Right ventricle myocardium superior (tissue), 1 donor: ENCODE measurements at places on chromosomes 7 and 10. TPM values are rescaled to one million over a fixed set of nuclear protein-coding genes. Genes with fewer than 3 reads are reported as not detected.

DNA sequence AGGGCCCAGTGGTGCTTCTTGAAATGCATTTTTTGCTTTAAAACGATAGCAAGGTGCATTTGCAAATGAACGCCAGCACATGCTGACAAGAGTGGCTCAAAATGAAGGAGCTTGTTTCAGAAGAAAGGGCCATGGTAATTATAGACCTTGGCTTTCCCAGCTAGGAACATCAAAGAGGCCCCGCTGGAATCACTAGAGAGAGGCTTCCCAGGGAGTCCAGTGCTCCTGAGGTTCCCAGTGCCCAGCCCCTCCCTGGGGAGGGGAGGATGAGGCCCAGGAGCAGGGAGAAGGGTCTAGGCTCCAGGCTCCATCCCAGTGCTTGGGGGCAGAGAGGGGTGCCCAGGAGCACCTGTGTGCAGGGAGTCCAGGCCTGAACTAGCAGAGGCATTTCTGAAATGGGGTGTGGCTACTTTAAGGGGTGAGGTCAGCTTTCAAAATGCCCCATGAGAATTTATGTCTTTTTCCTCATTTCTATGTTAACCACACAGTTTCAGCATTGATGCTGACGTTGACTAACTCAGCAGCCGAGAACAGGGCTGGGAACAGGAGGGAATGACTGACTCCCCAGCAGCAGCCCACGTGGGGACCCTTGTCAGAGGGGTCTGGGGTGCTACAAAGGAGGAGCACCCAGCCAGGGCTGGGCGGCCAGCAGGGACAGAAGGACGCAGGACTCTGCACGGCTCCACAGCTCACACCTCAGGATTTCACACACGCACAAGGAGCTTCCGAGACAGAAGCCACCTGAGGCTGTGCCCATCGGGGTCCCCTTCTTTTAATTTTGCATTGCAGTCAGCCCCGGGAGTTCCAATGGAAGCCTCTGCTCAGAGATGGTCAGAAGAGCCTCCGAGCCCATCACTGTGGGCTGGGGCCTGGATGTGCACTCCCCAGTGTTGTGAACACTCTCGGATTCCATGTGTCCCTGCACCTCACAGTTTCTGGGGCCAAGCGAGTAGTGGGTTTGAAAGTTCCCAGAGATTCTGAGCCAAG, 570.2 kb downstream of the PTPRN2 start:
- no peak for DNase-seq

DNA sequence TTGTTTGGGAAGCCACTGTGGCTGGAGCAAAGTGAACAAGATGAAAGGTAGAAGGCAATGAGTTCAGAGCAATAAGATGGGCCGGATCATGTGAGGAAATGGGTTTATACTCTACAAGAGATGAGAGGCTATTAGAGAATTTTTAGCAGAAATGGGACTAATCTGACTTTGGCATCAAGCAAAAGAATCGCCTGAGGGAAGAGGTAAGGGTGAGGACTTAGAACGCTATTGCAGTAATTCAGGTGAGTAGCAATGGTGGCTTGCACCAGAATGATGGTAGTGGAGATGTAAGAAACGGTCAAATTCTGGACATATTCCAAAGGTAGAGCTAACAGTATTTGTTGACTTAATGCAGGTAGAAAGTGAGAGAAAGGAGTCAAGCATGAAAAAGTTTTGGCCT, 29.5 kb upstream of the AKAP9 start:
- DNase-seq: no peak

GRCh38 chr7:70743531-70744325, 388.2 kb upstream of the GALNT17 start:
- DNase-seq: no peak

GRCh38 chr7:78396210-78396609, 597.6 kb downstream of the PHTF2 start:
- no peak for DNase-seq

GRCh38 chr7:45242698-45243097, 85.1 kb downstream of the RAMP3 start:
- DNase-seq: no peak

GRCh38 chr10:5135581-5135980, 41.4 kb downstream of the AKR1C3 start:
- DNase-seq: no peak

GRCh38 chr7:112205343-112206237, 609 bp downstream of the DOCK4 start:
- peak; percentile 82 for DNase-seq

DNA sequence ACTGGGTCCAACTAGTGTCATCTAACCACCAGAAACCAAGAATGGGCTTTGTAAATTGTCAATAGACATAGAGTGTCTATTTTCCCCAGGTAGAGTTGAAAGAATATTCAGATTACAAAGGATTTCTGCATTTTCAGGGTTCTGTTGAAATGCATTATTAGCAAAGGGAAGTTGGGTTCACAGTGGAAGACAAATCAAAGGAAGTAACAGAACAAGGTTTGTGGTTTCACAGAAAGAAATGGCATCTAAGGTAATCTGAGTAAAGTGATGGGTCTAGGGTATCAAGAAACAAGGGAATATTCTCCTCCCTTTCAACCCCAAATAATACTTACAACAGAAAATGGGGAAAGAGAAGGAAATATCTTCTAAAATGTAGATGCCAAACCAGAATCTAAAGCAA, 25.8 kb downstream of the CEP41 start:
- DNase-seq: no peak

GRCh38 chr7:116242759-116243158, 32.4 kb downstream of the TES start:
- no peak for DNase-seq

DNA sequence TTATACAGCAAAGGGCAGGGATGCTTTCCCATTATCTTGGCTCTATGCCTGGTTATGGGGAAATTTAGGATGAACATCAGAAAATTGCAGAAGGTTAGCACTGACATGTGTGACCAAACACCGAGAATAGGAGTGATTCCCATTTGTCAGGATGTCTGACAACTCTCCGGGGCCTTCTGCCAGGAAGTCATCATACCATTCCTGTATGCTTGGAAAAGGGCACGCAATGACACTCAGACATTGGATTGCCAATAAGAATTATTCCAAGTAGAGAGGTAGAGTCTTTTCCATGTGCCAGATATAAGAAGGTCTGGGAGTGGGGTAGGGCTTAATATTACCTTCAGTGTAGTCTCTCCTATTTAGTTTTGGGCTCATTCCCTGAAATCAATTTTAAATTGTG, 82.3 kb downstream of the MTPN start:
- no peak for DNase-seq

DNA sequence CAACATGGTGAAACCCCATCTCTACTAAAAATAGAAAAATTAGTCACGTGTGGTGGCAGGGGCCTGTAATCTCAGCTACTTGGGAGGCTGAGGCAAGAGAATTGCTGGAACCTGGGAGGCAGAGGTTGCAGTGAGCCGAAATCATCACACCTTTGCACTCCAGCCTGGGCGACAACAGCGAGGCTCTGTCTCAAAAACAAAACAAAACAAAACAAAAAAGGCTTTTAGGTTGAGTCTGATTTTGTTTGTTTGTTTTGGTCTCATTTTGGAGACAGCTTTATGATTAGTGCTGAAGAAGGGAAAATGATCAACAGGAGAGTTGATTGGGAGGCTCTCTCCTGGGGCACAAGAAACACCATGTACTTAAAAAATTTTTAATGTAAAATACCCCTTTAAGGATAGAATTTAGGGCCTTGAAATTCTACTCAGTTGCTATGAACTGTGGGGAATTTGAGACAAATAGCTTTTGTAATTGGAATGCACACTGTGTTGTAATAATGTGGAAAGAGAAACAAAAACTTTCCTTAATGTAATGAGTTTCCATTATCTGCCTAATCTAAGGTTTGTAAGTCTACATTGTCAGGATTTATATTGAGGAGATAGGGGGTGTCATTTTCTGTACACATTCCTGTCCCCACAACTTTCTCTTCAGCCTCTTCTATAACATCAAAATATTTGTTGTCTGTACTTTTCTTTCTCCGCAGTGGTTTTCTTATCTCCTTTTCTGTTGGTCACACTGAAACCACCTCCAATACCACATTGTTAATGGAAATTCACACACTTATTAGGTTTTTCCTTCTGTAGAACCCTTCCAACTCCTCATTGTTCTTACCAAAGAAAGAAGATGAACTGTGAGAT, 41.3 kb downstream of the ARID5B start:
- DNase-seq: no peak

- no peak for DNase-seq
These were observed 35.3 kb upstream of the IFRD1 start for GRCh38 chr7:112414855-112415490.

- peak; percentile 38 for DNase-seq
These were observed 88.4 kb downstream of the DNAJB6 start for GRCh38 chr7:157425137-157425731.

GRCh38 chr7:80403686-80404241, 108.1 kb downstream of the GNAT3 start:
- DNase-seq: no peak

DNA sequence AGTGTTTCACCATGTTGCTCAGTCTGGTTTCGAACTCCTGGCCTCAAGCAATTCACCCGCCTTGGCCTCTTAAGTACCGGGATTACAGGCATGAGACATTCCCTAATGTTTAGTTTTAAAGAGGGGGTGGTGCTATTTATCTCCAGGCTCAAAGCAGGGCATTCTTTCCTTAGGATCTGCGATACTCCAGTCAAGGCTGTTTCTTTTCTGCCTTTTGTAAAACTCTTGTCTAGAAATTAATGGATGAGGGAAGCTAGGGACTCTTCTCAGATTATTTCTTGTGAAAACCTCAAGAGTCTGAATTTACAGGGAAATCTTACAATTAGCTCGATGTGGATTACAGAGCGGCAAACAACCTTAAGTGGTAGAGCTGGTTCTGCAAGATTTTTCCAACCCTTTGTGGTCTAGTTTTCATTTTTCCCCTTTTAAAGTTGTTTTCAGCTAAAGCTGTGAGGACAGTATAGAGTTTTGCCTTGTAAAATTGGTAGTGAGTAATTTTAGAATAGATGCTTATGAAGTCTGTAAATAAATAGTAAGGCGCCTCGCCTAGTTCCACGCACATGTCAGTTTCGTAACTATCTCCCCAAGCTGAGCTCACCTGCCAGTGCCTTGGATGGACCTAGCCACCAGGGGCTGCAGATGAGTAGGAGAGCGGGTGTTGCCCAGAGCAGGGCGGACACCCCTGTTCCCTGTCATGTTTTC, 53.1 kb downstream of the CUX1 start:
- DNase-seq: no peak

GRCh38 chr7:84049071-84049836, 145.3 kb downstream of the SEMA3A start:
- DNase-seq: no peak

ASZ1 gene
- not detected for total RNA-seq

WAPL gene
- 19.7 TPM for total RNA-seq

ASB10 gene
- 42.6 TPM for total RNA-seq

POU6F2 gene
- total RNA-seq: not detected

ETV1 gene
- 25.7 TPM for total RNA-seq

CFTR gene
- 0.86 TPM for total RNA-seq

POP7 gene
- total RNA-seq: 27.1 TPM

OPALIN gene
- total RNA-seq: not detected

CYP3A4 gene
- total RNA-seq: 0.70 TPM

RAMP3 gene
- total RNA-seq: 31.2 TPM

ANKRD30A gene
- not detected for total RNA-seq

TUBAL3 gene
- total RNA-seq: 0.11 TPM

SLC4A2 gene
- 49.7 TPM for total RNA-seq

TRDMT1 gene
- total RNA-seq: 4.5 TPM

ACTA2 gene
- 74.5 TPM for total RNA-seq
